Jurkat, Clone E6-1 (cell line): ENCODE measurements at places on chromosomes 1 and 21.

DNA sequence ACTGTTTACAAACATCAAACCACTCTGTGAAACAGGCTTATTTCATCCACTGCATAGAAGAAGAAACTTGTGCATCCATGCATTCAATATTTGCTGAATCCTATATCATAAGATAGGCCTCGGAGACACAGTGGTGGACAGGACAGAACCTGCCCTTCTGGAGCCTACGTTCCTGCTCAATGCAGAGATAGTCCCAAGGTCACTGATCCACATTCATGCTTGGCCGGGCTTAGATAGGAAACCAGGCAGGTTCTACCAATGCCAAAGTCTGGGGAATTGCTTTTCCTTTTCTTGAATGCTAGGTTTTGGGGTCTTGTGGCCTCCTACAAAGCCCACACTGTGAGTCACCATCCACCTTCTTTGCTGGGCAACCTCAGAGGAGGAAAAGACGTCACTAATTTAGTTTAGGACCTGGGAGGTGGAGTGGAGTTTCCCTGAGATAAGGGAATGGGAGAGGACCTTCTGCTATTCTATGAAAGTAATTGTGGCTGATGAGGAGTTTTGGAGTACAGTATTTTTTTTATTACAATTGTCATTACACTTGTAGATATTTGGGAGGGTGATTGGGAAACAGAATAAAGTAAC lies 99.7 kb upstream of the CD34 start:
- no peak for DNase-seq

DNA sequence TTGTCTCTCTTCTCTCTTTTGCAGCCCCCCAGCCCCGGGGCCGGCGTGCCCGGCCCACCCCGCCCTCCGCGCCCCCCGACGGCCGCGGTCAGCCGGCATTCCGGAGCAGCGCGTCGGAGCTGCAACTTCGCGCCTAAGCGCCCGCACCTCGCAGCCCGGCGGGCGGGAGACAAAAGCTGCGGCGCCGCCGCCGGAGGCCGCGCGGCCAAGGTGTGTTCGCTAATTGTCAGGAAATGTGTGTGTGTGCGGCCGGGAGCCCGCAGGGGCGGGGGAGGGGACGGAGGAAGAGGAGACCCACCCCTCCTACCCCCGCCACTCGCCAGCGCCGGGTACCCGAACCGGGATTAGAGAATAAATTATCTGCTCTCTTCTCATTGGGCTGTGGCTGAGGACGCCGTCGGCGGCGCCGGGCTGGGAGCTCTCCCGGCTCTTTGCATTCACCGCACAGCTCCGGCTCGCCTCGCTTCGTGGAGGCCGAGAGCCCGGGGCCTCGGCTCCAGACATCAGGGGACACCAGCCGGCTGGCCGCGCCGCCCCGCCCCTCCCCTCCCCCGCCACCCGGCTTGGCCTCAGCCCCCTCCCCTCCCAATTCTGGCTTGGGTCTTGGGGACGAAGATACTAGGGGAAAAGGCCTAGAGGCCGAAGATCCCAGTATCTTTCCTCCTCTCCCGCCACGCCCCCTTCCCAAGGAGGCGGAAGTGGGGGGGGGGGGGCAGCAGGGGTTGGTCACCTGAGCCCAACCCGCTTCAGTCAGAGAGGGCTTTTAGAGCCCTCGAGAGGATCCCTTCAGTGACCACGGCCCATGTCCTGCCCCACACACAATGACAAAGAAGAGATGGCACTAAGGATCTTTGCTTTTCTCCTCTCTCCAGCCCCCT lies 1.3 kb upstream of the BLACAT1 start:
- no peak for DNase-seq

DNA sequence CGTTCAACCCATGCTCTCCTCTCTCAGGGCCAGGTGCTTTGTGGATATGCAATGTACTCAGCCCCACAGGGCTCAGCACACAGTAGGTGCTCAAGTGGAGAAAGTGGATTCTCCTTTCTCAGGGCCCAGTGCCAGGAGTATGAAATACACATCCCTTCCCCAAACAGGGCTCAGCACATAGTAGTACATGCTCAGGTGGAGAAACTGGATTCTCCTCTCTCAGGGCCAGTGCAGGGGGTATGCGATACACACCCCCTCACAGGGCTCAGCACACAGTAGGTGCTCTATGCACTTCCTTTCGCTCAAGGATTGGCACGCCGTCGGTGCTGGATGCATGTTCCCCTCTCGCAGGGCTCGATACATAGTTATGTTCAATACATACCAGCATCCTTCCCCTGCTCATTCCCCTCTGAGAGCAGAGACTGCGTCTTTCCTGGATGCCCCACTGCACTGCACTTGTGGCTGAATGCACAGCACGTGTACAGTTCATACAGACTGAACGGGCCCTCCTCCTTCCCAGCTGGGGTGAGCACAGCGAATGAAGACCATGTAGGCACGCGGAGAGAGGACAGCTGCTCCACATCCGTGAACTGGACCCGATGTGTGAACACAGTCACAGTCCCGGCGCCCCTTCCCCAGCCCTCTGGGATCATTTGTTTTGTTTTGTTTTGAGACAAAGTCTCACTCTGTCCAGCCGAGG lies 16.6 kb upstream of the DISP3 start:
- no peak for DNase-seq

DNA sequence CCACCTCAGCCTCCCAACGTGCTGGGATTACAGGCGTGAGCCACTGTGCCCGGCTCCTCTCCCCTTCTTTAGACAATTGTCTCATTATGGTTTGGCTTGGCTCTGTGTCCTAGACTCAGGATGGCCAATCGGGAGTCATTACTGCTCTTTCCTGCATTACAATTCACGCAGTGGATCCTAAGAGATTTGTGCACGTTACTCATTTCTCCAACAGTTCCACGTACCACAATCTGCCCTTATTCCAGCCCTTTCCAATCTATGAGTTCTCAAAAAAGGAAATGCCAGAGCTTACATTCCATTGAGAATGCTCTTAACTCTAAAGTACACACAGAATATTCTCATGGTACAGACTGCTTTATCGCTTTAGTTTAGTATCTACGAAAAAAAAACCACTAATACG lies 357.0 kb downstream of the GPATCH2 start:
- DNase-seq: no peak

- DNase-seq: no peak
Observed at GRCh38 chr21:39471598-39471997, 19.8 kb downstream of the SH3BGR start.

- no peak for DNase-seq
Observed at GRCh38 chr1:245690156-245690690, 535.4 kb downstream of the KIF26B start.

- DNase-seq: no peak
Observed at GRCh38 chr1:169361281-169361680, 6.3 kb downstream of the NME7 start.

GRCh38 chr21:15592271-15592860 lies 137.4 kb upstream of the USP25 start:
- DNase-seq: peak; percentile 24

DNA sequence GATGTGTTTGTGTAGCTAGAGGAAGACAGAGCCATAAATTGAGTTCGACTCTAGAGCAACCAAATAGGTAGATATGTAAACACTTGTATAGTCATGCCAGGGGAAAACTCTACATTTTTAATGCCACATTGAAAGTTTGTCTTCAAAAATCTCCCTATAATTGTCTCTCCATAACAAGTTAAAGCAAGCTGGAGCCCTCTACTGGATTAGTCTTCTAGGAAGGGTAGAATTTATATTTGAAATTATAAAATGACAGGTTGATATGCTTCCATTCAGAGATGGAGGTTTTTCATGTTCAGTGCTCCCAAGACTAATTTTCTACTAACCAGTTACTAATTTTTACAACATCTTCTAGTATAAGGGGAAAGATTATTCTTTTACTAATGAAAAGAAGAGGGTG lies 13.1 kb upstream of the COL24A1 start:
- DNase-seq: no peak

- no peak for DNase-seq
Observed at GRCh38 chr1:12112711-12113161, 49.6 kb downstream of the TNFRSF8 start.
